ENCODE measurements at places on chromosomes 5 and 9. TPM values are rescaled to one million over a fixed set of nuclear protein-coding genes. Genes with fewer than 3 reads are reported as not detected.

PDE6A gene
- total RNA-seq, result 0.16 TPM

CTXN3 gene
- not detected for total RNA-seq

DNAI1 gene
- 0.29 TPM for total RNA-seq

FOXD4L5 gene
- 0.10 TPM for total RNA-seq

GLRA1 gene
- not detected for total RNA-seq

ADRB2 gene
- total RNA-seq, result 3.3 TPM

KIAA0825 gene
- total RNA-seq, result 2.2 TPM

PRDM12 gene
- not detected for total RNA-seq

TSPAN17 gene
- 25.6 TPM for total RNA-seq

DBH gene
- not detected for total RNA-seq

S100Z gene
- total RNA-seq, result not detected

EMB gene
- 14.6 TPM for total RNA-seq

STING1 gene
- total RNA-seq, result 84.4 TPM

KIF4B gene
- total RNA-seq, result not detected

RNF183 gene
- total RNA-seq, result not detected

TENT4A gene
- total RNA-seq, result 12.1 TPM

SPAAR gene
- total RNA-seq, result 13.1 TPM

PCDHA9 gene
- 0.05 TPM for total RNA-seq

UBE2R2 gene
- total RNA-seq, result 33.5 TPM

TGFBI gene
- total RNA-seq, result 130 TPM

RLN2 gene
- total RNA-seq, result not detected

SLIT3 gene
- 117 TPM for total RNA-seq

Measured in left cardiac atrium (tissue), 4 donors.